ENCODE measurements at places on chromosomes 6 and 20.

- DNase-seq, result no peak
Observed at GRCh38 chr20:10291568-10292248, 73.1 kb downstream of the SNAP25 start.

DNA sequence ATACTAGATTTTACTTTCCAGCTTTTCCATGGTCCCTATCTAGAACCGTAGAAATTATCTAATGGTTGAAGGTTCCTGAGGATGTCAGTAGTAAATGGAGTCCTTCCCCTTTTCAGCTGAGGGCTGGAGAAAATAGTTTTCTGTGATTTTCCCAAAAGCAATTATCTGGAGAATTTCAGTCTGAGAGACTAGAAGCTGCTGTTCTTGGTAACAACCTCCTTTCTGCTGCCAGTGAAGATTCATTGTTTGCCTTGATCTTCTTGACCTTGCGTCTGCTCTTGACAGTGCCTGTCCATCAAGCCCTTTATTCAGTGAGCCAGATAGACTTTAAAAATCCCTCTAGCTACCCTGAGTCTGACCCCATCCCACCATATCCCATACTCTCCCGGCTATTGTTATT, 73.1 kb downstream of the PHACTR2 start:
- no peak for DNase-seq

GRCh38 chr6:16334671-16335070, 96.3 kb downstream of the GMPR start:
- peak; percentile 77 for DNase-seq

DNA sequence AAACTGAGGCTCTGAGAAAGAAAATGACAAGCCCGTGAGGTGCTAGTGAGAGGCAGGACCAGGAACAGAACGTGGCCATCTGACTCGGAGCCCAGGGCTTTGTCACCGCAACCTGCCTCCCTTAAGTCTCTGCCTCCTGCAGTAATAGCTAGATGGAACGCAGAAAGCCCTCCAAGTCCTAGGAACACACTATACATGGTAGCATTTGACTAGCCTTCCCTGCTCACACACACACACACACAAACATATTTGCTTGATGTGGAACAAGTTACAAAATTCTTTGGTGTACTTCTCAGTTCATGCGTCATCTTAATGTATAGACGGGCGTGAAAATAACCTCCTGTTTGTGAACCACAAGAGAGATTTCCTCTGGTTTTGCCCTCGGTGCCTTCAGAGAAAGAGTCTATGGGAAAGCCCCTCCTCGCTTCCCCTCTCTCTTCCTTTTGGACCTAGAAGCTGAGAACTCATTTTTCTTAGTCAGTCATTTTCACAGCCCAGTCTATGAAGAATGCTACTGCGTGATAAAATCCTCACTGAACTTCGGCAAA, 38.8 kb downstream of the C6orf52 start:
- no peak for DNase-seq

- no peak for DNase-seq
Observed at GRCh38 chr6:136960781-136961180, 38.7 kb downstream of the SLC35D3 start.

DNA sequence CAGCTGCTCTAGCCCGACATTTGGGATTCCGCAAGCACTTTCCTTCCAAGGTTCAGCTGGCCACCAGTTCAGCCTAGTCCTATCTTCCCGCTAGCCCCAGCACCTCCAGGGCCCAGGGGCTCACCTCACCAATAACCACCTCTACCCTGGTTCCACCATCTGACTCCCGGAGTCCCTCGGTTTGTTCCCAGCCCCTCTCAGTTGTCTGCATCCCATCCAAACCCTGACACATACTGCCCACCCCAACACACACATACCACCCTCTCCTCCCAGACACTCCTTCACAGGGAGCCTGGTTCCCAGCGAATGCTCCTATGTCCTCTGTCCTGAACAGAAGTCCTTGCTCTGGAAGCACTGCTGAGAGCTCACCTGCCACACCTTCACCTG, 418 bp downstream of the TNXB start:
- DNase-seq, result no peak

- DNase-seq, result no peak
Observed at GRCh38 chr6:165939601-165940290, 227.9 kb downstream of the TBXT start.

DNA sequence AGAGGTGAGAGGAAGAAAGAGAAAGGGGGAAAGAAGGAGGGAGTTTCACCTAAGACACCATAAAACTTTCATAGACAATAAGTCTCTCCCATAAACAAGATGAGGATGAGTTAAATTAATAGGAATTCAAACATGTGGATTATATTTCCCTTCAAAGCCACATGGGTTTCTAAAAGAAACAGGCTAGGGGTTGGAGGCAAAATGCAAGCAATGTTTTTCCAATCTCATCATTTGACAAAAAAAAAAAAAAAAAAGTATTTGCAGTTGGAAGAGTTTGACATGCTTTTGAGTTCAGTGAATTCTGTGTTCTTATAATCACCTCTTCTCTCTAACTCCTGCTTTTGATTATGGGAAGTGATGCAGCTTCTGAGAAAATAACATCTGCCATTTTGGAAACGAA, 286.5 kb upstream of the PRND start:
- DNase-seq, result no peak

GRCh38 chr6:118319416-118319815, 228.7 kb upstream of the PLN start:
- no peak for DNase-seq

DNA sequence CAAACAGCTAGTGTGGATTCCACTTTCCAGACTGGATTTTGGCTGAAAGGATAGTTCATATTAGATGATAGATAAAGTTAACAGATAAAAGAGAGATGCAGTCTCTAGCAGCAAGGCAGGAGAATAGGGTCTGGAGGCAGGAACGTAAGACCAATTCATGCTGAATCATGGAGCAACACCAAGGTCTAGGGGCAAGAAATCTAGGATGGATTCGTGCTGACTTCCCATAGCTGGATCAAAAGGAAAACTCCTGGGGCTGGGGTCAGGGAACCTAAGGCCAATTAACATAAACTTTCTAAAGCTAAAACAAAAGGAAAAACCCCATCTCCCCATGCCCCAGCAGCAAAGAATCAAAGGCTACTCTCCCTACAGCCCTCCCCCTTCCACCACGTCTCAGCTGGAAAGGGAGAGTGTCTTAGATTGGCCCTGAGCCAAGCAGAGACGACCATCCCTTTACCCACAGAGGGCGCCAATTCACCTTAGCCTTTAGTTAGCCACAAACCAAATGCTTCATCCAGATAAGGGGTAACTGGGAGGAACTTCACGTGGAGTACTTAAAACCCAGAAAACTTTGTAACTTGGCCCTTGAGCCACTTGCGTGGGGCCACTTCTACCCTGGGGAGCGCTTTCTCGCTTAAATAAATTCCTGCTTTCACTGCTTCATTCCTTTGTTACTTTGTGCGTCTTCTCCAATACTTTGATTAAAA, 7.6 kb downstream of the TREM1 start:
- no peak for DNase-seq

DNA sequence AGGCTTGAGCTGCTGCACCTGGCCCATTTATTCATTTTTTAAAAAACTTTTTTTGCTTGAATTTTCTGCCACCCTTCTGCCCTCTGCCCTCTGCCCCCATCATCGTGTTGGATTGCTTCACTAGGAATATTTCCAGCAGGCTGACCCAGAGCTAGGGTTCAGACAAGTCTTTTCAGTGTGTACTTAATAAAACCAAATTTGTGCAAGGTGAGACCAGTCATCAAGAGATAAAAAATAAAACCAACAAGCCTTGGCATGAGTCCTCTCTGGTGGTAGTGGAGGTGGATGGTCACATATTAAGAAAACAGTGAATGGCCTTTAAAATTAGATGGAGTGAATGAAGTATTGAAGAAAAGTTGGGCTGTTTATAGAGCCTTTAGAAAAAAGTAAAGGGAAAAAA, 239.6 kb downstream of the CDKAL1 start:
- no peak for DNase-seq

DNA sequence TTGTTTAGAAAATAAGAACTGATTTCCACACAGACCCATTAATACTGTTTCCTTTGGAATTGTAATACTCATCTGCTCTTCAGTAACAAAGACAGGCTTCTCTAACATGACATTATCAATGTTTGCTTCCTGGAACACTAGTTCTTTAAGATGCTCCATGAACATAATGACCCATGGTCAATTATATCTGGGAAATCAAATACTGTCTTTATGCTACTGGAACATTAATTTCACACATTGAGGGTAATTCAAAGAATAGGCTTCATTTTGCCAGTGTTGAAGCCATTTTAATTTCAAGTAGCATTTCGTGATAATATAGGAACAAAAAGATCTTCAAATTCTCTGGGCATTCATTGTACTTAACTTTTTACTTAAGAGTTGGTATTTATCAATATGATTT, 80.9 kb downstream of the OPN5 start:
- DNase-seq, result no peak

GRCh38 chr20:3699037-3699436, 13.4 kb downstream of the SIGLEC1 start:
- no peak for DNase-seq

- DNase-seq, result no peak
Observed at GRCh38 chr6:88547768-88548167, 381.6 kb upstream of the CNR1 start.

DNA sequence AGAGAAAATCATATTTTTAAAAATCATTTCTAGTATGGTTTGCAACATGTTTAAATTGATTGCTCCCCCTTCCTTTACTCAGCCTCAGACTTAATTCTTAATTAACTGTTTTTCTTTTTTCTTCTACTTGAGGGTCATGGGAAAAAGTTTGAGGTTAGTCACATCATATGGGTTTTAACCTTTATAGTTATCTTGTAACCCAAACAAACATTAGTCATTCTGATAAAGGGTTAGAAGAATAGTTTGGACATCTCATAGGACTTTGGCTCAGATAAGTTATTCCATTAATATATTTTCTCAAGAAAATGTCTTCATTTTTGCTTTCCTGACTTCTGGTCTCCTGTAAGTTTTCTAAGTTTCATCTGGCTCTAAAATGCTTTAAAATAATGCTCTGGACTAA, 34.5 kb upstream of the TSPYL1 start:
- DNase-seq, result no peak

DNA sequence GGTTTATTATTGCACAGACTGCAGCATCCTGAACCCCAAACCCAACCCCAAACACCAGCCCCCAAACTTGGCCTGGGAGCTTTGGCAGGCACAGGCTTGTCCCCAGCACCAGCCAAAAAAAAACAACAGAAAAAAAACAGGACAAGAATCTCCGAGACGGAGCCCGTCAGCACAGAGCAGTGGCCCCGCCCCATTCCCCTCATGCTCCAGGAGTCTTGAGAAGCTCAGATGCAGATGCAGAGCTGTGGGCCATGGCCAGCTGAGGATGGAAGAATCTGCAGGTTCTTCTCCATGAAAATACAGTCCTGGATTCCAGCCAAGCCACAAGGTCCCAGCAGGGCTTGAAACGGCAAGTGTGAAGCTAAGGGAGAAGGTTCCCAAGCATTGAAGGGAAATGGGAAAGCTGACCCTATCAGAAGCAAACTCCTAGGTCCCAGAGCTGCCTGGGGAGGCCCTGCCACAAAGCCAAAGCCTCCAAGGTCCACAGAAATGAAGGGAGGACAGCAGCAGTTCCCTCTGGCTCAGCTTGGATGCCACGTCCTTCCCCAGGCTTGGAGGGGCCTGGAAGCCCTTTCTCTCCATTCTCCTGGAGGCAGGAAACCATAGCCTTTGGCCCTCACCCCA, 75.2 kb downstream of the JPH2 start:
- DNase-seq, result peak; percentile 62

GRCh38 chr6:134516582-134516981, 198.7 kb upstream of the SGK1 start:
- DNase-seq, result no peak

DNA sequence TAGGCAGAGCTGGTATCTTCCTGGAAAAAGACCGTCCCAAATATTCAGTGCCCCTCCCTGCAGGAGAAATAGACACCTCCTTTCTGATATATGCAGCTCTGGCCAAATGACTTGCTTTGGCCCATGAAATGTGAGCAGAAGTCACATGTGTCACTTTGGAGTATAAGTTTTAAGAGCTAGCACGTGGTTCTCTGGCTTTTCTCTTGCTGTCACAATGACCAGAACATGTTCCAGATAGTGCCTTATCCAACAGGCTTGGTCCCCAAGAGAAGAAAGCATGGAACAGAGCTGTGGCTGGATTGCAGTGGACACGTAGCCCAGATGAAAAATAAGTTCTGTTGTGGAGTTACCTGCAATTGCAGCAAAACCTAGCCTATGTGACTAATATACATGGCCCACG, 40.4 kb downstream of the UNC5CL start:
- no peak for DNase-seq

DNA sequence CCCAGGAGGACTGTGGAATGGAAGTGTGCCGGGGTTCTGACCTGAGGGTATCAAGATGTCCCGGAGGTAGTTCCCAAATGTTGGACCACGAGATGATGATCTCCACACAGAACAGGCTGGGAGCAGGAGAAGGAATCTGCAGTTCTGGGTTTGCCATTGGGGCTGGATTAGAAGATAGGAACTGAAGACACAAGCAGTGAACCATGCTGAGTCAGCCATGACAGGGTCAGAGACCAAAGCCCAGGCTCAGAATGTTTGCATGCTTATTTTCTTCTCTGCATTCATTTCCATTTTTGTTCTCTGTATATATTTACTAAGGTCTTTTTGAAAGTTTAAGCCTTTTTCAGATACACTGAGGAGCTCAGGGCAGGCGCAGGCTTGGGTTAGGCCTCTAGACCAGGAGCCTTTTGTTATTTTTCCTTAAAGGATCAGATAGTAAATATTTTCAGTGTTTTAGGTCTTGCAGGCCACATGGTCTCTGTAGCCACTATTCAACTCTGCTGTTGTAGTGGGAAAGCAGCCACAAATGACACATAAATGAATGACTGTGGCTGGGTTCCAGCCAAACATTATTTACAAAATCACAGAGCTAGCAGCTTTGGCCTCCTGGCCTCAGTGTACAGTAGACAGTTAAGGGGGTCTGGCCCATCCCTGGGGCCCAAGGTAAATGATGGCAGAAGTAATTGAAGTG, 28.5 kb downstream of the SLC35D3 start:
- DNase-seq, result no peak

DNA sequence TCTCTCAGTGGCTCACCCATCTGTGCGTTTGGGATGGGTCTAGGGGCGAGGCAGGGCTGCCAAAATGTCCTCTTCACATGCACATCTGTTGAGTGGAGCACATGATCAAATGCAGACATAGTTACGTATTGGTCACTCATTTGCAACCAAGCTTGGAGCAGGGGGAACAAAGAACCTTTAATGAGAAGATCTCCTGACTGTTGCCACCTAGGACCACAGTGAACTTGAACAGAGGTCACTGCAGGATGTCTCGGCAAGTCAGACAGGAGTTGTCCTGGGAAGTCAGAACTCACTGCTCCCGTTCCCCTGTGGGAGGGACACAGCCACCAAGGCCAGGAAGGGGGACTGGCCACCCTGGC, 73.4 kb downstream of the SSR1 start:
- DNase-seq, result no peak

- DNase-seq, result no peak
Observed at GRCh38 chr6:107447663-107448216, 11.6 kb downstream of the PDSS2 start.

GRCh38 chr6:38320843-38321242, 318.9 kb downstream of the BTBD9 start:
- DNase-seq, result no peak

- no peak for DNase-seq
Observed at GRCh38 chr6:9494864-9495263, 920.0 kb downstream of the TFAP2A start.
